ENCODE measurements at places on chromosomes 12 and 14.

GRCh38 chr14:89013098-89013504 is 188.7 kb downstream of the TTC8 start:
- no peak for DNase-seq

- DNase-seq, result no peak
These were observed 31.2 kb upstream of the TSPAN9 start for GRCh38 chr12:3045989-3046388.

DNA sequence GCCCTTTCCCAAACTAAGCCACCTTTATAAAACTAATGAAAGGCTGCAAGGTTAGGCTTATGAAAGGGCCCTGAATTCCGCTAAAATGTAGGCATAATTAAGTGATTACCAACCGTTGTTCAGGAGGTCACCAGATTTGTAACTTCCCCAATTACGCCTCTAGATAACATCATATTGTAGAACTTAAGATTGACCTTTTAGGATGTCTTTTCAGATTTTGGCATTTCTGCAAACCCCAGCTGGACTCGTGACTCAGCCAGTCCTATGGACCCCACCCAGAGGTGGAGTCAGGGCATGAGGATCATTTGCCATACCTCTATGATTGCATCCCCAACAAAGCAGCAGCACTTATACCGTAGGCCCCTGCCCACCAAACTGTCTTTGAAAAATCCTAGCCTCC is 3.7 kb upstream of the LPCAT3 start:
- DNase-seq, result no peak

- DNase-seq, result no peak
These were observed 150.0 kb upstream of the RMST start for GRCh38 chr12:97312570-97313135.

- no peak for DNase-seq
These were observed 11.7 kb upstream of the RAD51AP1 start for GRCh38 chr12:4526923-4527546.

DNA sequence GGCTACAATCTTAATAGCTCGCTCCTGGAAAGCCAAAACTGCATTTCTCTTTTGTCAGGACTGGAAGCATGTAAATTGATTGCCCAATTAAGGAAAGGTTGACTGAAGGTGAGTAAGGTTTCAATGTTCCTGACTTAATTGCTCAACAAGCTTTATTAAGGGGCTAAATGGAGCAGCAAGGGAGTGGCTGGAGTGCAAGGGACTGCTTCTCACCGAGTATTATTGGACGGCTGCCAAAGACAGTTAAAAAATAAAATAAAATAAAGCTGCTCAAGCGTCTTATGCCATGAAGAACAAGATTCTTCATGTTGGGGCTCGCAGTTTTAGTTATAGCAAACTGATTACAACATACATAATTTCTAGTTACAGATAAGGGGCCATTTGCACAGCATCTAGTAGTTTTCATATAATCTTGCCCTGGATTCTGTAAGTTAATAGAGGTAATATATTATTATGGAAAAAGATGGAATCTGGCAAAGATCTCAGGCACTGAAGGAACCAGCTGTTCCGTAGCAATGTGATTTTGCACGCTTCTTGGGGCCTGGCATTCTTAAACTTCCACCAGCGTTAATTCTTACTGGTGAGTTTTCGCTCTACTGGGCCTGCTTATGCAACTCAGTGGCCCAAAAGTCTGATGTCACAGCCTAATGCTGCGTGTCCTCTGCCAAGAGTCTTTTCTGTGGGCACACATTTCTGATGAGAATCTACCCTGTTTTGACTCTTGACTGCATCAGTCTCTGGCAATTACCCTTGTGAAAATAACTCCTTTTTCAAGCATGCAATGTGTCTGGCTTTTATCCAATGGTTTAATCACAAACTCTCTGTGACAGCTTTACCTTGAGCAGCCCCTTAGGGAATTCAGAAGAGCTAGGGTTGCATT is 108.5 kb downstream of the SLC38A1 start:
- DNase-seq, result no peak

- DNase-seq, result no peak
These were observed 78.7 kb downstream of the SAMD4A start for GRCh38 chr14:54645639-54646038.

GRCh38 chr14:52032204-52032801 is 36.6 kb downstream of the NID2 start:
- DNase-seq, result no peak

GRCh38 chr12:52156757-52157565 is 34.9 kb downstream of the KRT80 start:
- peak; percentile 73 for DNase-seq

DNA sequence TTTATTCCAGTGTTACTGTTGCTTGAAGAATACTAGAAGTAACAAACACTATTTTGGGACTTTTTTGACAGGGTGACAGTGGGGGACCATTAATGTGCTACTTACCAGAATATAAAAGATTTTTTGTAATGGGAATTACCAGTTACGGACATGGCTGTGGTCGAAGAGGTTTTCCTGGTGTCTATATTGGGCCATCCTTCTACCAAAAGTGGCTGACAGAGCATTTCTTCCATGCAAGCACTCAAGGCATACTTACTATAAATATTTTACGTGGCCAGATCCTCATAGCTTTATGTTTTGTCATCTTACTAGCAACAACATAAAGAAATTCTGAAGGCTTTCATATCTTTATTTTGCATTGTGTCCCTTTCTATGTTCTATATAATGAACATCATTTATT is 44.5 kb downstream of the TMPRSS12 start:
- DNase-seq, result no peak

DNA sequence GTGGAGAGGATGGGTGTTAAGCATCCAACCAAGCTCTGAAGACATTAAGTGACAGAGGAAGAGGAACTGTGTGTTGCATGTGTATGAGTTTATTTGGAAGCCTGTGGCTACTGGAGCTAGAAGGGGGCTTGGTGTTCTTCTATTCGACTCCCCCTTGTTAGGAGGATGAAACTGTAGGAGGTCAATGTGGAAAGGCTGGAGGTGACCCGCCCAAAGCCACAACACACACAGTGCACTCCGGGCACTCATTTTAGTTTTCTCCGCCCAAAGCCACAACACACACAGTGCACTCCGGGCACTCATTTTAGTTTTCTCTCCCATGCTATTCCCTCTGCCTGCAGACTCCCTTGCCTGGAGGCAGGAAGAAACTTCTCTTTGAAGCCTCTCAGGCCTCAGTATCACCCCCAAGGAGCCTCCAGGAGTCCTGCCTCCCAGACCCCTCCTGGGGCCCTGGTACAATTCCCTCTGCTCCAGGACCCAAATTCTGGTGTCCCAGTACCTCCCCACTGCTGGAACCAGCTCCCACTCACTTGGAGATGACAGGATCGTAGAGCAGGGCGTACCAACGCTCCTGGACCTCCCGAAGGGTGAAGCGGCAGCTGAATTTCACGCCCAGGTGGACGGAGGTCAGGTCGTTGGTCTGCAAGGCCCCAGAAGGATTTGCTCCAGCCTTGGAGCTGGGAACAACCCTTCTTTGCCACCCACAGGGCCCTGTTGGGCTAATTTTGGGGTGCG is 3.8 kb downstream of the MCRS1 start:
- no peak for DNase-seq

DNA sequence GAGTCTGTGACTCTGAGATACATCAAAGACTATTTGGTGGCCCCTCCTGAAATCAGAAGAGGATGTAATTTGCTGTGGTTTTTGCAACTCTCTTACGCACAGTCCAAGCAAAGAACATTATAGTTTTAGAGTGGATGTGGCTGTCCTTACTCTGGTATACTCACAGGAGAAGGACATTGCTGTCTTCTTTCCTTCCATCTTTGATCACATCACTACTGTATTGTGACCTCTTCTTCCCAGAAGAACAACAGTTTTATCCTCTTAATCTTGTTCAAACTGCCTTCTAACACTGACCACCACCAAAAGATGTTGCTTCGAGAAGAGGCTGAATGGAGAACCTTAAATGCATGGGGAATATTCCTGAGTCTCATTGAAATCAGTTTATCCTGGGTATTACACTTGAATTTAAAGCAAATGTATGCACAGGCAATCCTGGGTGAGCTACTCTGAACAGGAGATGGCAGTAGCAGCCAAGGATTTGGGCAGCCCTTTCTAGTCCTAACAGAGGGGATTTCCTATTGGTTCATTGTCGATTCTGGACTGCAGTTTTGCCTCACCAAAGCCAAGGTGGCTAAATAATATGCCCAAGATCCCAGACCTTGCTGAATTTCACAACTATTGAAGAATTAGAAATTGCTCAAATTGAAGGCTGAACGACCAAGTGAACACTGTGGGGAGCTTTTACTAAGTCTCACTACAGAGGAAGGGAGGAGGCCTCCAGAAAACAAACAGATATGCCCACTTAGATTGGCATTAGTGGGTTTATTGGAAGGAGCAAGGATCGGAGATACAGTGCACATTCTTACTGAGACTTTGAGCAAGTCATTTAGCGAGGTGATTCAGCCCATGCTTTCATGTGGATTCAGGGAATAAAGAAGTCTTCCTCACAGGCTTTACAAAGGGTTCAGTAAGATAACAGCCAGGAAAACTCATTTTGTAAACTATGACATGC is 282.8 kb downstream of the PAWR start:
- no peak for DNase-seq

DNA sequence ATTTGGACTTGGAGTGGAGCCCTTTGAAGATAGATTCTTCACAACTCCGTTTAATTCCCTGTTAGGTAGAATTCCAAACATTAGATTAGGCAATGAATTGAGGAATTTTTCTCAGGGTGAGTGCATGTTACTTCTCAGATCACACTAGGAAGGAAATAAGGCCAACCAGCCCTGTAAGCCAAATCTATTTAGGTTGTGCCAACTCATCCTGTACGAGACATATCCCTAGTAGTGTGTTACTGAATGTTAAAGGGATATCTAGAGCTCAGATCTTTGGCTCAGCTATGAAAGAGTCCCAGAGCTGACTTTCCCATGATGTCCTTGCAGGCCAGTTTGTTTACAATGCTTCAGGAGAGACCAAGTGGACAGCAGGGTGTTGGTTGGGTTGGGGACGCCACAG is 45.6 kb downstream of the GPHB5 start:
- no peak for DNase-seq

- DNase-seq, result no peak
These were observed 47.1 kb downstream of the GIT2 start for GRCh38 chr12:109949089-109949488.

DNA sequence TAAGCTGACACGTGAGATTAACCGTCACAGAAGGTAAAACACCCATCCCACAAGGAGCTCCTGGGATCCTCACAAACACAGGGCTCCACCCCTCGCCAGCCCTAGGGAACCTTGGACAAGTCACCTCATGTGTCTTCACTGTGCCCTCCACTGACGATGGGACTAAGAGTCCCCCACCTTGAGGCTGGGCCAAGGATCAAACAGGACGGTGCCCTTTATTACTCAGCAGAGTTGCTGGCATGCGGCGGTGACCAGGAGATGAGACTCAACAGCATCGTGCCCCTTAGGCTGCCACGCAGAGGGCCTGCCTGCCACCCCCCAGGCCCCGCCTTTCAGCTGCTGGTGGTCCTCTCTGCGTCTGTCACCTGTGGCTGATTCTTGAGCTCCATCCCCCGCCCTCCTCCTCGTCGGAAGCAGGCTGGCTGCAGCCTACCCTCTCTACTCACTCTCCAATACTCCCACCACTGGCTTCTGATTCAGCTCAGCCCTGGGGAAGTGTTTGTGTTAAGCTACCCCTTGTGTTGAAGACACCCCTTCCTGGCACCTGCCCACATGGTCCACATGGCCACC is 105.2 kb downstream of the DICER1 start:
- DNase-seq, result no peak

- DNase-seq, result no peak
These were observed 10.6 kb upstream of the PUS1 start for GRCh38 chr12:131918311-131919050.

- DNase-seq, result no peak
These were observed 4.8 kb downstream of the SYNE3 start for GRCh38 chr14:95511687-95512086.

DNA sequence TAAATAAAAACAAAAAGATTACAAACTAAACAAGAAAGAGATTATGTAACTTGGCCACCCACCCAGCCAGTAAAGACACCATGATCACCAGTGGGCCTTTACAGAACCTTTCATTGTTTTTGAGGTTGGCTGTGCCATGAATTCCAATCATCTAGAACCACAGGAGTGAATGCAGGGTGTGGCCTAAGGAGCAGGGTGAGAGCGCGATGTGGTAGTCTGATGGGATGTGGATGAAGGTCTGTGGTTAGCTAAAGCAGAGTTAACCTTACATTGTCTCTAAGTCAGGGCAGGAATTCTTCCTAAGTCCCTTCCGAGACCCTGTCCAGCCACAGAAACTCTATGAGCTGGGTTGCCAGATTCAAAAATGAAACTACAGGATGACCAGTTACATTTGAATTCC is 54.0 kb upstream of the CDKN3 start:
- DNase-seq, result no peak

GRCh38 chr12:110109037-110109836 is 14.9 kb upstream of the IFT81 start:
- DNase-seq, result no peak

DNA sequence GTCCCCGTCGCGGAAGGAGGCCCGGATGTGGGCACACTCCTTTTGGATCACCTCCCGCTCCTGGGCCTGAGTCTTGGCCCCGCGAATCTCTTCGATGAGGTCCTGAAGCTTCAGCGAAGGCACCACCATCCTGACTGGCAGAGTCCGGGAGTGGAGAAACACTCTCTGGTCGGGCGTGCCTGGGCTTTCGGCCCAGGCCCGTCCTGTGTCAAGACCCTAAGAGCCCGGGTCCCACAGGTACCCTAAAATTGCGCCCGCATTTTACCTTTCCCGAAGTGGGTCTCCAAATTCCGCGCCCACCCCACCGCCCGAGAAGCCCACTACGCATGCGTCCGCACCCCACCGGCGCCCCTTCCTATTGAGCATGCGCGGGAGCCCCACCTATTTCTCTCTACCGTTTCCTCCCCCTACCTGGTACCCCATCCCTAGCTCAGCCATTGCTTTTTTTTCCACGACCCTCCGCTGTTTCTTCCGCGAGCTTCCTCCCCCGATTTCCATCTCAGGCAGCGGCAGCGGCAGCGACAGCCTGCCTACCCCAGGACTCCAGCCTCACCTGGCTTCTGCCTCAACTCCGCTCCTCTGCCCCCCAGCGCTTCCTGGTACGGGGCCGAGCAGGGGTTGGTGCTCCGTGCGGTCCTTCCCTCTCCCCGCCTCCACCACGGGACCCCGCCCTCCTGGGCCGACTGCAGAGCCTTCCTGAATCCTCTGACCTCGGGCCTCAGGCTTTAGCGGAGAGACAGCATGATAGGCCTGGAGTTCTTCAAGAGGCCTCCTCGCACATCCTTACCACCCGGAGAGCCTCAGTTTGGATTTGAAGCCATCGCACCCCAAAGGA is at the start of gene AP1G2:
TSS of gene AP1G2 (minus strand) at position 606 of the 835 bp plus-strand sequence. CDS start at position 129, 477 bp downstream.
- DNase-seq, result peak; percentile 87

- no peak for DNase-seq
These were observed 3.4 kb downstream of the SSH1 start for GRCh38 chr12:108853981-108854446.

DNA sequence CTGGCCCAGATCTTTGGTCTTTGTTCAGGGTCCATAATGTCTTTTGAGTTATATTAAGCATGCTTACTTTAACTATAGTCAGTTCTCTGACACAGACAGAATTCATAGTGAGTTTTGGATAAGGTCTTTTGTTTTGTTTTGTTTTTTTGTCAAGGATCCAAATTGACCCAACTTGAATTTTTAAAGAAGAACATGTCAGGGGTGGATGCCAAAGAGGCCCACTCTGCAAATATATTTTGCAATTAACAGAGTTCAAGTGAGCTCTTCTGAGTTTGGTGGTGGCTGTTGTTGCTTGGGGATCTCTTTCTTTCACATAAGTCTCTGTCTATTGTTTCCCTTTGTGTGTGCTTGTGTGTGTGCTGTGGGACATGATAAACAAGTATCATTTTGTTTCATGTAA is 34.4 kb upstream of the PMCH start:
- DNase-seq, result no peak

Measured in stimulated activated CD4-positive, alpha-beta T cell treated with anti-CD3 and anti-CD28 coated beads, Interleukin-2, amount 100 ng/mL, for 48 hours (primary cell).